Activated B cell treated with CpG ODN at 0.5 μM for 24 hours (primary cell): ENCODE measurements at places on chromosomes 2 and 18. TPM values are rescaled to one million over a fixed set of nuclear protein-coding genes. Genes with fewer than 3 reads are reported as not detected.

The HTRA2 gene
- 49.4 and 53.1 TPM in 2 replicates for total RNA-seq

The GKN1 gene
- not detected in 2 replicates for total RNA-seq

The TNFRSF11A gene
- total RNA-seq = 0.07 and 0.24 TPM in 2 replicates

The ZBTB7C gene
- total RNA-seq = not detected in 2 replicates

The FIGN gene
- total RNA-seq = not detected in 2 replicates

The ABCG8 gene
- not detected in 2 replicates for total RNA-seq

The PLEKHH2 gene
- 0.07 and 0.11 TPM in 2 replicates for total RNA-seq

The DNAJC5G gene
- total RNA-seq = not detected in 2 replicates

The KCNS3 gene
- 1.1 and 1.5 TPM in 2 replicates for total RNA-seq

DNA sequence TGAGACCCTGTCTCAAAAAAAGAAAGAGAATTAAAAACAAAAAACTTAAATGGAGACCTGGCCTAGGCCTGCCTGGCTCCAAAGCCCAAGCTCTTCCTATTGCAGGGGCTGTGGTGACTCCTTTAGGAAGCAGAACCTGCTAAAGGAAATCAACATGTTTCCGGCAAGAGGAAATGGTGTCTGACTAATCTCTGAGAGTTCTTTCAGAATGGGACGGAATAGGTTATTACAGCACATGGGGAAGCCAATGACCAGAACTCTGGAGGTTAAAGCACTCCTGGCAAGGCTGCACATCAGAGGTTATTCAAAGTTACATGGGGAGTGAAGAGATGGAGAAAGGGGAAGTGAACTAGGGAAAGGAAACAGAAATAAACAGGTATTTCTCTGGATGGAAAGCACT is 21.4 kb downstream of the KIF3C start:
- DNase-seq = no peak

DNA sequence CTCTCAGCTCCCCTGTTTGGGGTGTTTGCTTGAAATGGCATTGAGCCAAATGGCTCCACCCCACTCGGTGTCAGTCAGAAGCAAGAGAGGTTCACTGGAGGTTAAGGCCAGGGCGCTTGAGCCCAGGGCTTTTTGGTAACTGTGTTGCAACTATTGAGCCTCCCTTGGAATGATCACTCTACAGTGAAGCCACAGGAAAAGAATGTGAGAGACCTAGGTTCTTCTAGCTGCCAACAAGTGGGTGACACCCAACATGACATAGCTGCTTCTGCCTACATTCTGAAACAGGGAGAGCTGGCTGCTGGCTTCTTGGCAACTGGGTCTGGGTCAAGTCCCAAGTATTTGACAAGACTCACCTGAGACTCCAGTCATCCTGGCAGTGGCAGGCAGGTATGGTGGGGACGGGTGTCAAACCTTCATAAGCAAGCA is 7.1 kb upstream of the GRHL1 start:
- DNase-seq = no peak

DNA sequence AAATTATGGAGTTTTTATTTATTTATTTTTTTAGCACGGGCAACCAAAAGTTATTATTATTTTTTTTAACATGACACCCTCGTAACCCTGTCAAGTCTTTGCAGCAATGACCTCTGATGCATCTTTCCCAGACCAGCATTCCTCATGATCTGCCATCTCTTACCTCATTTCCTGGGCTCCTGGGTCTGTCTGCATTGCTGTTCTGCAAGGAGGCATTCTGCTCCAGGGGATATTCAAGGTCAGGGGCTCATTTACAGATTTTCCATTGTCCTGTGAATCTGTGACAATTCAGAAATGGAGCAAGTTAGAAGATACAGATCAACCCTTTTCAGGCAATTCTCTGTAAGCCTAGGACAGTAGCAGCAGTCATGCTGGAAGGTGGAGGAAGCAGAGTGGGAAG is 43.0 kb downstream of the NGEF start:
- DNase-seq = no peak

GRCh38 chr2:68475576-68475975 is 8.2 kb downstream of the APLF start:
- no peak for DNase-seq

DNA sequence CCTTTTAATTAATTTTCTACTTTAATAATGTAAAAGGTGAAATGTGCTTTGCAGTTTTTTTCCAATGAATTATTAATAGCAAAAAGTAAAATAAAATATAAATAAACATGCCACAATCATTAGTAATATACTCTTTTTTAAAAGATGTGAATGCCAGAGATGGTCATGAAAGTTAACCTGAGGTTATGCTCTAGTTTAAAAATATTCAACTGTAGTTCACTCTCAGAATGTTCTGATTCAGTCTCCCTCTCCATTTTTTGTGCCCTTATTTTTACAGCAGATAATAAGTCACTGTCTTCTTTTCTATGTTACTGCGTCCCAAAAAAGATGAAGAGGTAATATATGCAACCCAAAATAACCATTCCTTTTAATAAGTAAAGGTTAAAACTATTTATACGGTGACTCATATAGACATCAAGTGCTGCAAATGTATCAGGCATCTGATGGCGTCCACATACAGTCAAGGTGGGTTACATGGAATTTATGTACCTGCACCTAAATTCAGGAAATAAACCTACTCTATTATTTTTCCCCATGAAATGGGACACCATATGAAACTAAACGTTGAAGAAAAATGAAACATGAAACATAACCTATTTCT is 153.6 kb upstream of the ZNF804A start:
- no peak for DNase-seq

DNA sequence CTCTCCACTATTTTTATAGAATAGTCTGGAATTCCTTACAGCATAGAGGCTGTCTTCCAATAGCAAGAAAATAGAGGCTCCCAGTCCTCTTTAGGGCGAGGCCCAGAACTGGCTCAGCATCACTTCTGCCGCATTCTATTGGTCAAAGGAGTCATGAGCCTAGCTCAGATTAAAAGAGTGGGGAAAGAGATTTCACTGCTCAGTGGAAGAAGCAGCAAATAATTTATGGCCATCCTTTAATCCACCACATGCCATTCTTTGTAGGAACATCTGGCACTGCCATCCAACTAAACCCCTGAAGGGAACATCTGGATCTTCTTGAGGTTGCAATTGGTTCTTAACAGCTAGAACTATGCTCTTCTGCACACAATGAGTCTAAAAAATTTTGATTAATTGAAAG is 43.4 kb upstream of the NEUROD1 start:
- DNase-seq = no peak

GRCh38 chr2:198525211-198525969 is 721.0 kb downstream of the PLCL1 start:
- DNase-seq = no peak

DNA sequence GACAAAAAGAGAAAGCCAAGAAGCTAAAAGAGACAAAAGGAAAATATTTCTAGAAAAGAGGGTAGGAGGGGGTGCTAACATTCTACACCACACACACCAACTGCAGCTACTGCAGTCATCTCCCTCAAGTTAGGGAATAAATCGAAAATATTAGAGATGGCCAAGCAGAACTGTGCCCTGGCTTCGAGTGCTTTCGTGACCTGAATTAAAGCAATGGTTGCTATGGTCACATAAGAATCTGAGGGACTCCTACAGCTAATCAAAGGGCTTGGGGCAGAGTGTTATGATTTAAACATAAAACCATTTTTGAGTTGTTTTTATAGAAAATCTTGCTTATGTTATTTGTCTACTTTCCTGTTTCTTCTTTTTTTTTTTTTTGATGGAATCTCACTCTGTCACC is 159.6 kb upstream of the HNRNPA3 start:
- no peak for DNase-seq

DNA sequence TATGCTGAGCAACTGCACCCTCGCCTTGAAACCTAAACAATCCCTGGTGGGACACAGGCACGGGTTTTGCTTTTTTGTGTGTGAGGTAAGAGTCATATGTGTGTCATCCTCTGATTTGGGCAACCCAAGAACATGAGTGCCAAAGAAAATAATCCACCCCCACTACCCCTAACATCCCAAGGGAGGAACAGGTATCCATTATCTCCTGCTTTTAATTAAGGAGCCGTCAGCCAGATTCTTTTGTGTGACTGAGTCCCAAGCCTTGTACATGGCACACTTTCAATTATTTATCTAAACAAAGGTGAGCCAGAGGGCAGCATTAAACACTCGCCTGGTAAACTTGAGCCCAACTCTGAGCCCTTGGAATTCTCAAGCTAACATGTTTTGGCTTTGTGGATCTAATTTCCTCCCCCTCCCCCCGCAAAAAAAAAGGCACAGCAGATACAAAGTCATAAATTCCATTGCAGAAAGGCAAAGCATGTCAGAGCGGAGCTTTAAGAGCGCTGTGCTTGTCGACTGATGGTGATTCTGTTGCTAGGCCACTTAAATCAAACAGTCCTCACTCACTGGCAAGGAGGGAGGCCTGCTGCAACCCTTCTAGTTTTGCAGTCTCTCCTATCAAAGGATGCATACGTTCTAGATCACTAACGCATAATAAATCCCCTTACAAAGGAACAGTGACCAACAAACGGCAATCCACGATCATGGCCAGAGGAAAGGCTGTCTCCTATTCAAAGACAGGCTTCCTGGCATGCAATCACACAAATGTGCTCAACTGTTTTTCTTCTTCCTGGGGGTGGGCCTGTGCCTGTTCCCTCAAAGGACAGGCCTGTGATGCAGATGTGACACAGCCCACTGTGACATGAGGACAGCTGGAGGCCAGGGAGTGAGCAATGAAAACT is 143.5 kb upstream of the LMAN1 start:
- DNase-seq = no peak

- DNase-seq = no peak
Measured at GRCh38 chr2:51299370-51299769, 267.4 kb upstream of the NRXN1 start.

GRCh38 chr2:203694191-203694590 is 12.2 kb upstream of the CD28 start:
- DNase-seq = no peak

DNA sequence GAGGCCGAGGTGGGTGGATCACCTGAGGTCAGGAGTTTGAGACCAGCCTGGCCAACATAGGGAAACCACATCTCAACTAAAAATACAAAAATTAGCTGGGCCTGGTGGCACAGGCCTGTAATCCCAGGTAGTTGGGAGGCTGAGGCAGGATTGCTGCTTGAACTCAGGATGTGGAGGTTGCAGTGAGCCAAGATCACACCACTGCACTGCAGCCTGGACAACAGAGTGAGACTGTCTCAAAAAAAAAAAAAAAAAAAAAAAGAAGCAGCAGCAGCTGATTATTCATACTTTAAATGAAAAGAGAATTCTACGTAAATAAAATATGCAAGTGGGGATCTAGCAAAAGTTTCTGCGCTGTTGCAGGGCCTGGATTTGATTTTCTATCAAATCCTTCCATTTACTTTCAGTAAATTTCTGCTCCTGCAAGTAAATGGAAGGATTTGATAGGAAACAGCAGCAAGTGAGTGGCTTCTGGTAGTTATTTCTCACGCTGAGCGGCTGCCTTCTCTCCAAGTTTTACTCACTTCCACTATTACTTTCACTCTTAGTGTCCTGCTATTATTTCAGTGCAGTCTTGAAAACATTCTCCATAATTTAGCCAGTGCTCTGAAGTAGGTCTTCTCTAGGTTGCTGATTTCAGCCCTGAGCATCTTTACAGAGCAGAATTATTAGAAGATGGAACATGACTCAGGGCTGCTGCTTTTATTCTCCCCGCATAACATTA is 68.4 kb downstream of the SLC16A14 start:
- DNase-seq = no peak

DNA sequence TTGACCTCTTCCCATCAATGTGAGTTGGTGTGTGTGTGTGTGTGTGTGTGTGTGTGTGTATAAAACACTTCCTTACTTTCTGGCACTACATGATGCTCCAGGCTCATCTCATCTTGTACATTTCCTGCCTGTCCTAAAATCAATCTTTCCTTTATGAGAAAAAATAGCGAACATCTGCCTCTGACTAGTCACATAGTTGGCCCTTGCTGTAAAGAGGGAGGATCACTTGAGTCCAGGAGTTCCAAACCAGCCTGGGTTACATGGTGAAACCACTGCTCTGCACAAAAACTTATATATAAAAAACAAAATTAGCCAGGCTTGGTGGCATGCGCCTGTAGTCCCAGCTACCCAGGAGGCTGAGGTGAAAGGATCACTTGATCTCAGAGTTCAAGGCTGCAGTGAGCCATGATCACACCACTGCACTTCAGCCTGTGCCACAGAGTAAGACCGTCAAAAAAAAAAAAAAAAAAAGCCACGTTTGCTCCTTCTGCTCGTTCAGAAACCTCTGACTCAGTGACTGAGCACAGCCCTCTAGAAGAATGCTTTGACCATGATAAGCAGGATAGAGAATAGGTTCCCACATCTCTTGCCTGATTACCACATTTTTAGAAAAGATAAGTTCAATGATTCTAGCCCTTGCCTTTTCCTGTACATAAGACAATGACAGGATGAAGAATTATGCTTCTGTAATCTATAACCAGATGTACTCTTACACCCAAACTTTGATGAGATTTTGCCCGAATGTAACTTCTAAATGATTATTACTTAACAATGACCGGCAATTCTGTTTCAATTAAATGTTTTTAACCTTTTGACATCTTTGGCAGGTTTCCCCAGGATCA is 45.2 kb upstream of the ST3GAL5 start:
- DNase-seq = no peak

DNA sequence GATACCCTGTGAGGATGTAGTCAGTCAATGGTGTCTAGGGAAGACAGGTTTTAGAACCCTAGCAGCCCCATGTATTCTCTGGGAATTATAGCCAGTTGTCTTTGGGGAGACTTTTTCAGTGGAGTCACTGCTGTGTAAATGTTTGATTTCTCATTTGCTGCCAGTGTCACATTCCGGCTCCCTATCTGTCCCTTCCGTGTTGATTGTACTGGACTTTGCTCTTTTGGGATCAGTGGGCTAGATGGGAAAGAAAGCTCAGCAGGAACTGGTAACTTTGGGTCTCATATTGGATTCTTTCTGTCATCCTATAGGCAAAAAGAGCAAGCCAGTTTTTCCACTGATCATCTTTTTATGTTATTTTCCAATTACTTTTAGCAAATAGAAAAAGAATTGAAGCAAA is 70.1 kb downstream of the GTF3C3 start:
- no peak for DNase-seq

- DNase-seq = no peak
Measured at GRCh38 chr2:97983698-97984097, 12.1 kb downstream of the TMEM131 start.

DNA sequence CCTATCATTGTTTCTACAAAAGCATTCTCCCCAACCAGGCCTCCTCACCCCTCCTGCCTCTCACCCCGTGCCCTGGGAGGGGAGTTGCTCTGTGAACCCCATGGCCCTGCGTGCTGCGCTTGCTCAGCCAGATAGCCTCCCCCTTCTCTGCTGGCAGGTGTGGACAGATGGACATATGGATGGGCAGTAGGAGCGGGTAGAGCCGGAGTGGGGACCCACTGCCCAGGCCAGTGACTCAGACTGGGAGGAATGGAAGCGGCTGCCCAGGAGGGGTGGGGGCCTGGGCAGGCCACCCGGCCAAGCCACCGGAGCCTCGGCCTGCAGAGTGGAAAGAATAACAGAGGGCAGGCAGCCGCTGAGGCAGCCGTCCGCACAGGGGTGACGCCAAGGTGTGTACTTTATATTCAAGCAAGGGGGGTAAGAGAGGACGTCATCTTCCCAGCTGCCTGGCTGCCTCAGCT is 8.7 kb downstream of the CYP26B1 start:
- no peak for DNase-seq

GRCh38 chr2:103130857-103131256 is 369.0 kb downstream of the TMEM182 start:
- no peak for DNase-seq
